Naive thymus-derived CD4-positive, alpha-beta T cell (primary cell): ENCODE measurements at places on chromosomes 2 and 18.

DNA sequence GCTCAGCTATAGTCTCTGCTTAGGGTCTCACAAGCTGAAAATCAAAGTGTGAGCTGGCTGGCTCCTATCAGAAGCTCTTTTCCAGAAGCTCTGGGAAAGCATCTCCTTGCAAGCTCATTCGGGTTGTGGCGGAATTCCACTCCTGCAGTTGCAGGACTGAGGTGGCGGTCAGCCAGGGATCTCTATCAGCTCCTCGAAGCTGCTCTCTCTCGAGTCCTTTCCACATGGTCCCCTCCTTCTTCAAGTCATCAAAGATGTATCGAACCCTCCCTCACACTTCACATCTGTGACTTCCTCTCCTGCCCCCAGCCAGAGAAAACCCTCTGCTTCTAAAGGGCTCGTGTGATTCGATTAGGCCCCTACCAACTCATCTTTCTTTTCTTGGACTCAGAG lies 141.7 kb downstream of the ZFP36L2 start:
- no peak for DNase-seq

GRCh38 chr2:107380912-107381311 lies 445.8 kb upstream of the RGPD4 start:
- no peak for DNase-seq

- DNase-seq, result no peak
Observed at GRCh38 chr2:50178050-50178449, 853.9 kb downstream of the NRXN1 start.

- DNase-seq, result no peak
Observed at GRCh38 chr2:158931572-158931971, 36.9 kb upstream of the TANC1 start.

GRCh38 chr18:46046688-46047087 lies 25.4 kb downstream of the PSTPIP2 start:
- no peak for DNase-seq

DNA sequence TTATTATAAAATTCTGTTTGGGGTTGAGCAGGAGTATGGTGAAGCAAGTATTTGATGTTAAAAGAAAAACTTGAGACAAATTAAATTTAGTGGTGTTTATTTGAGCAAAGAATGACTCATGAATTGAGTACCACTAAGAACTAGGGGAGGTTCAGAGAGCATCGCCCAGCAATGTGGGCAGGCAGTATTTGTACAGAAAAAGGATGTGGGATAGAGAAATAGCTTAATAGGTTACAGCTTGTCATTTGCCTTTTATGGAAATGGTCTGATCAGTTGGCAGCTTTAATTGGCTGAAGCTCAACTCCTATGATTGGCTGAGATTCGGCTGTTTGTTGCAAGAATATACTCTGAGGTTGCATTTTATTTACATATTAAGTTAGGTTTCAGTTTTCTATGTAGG lies 68.2 kb downstream of the LRATD1 start:
- DNase-seq, result no peak

GRCh38 chr18:56579451-56579850 lies 58.9 kb downstream of the TXNL1 start:
- DNase-seq, result no peak

GRCh38 chr18:60667016-60667415 lies 294.4 kb upstream of the MC4R start:
- DNase-seq, result no peak

- DNase-seq, result no peak
Observed at GRCh38 chr2:109304731-109305470, 175.9 kb downstream of the SH3RF3 start.
